ENCODE measurements at places on chromosomes 6 and 20.
A peak's percentile ranks its signal among the peaks of the same experiment; 100 is the strongest.

DNA sequence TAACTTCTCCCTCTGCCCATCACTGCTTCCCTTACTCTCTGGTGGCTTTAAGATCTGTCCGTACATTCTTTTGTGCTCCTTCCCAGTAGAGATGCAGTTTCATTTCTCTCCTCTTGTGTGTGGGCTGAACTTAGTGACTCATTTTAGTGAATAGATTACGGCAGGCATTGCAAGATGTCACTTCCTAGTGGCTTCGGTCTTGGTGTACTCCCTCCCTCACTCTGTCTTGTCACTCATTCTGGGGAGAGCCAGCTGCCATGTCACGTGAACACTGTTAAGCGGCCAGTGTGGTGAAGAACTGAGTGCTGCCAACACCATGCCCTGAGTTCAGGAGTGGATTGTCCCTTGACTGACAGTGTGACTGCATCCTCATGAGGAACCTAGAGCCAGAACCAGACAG is 115.9 kb downstream of the OTOR start:
- no peak for DNase-seq

- no peak for DNase-seq
Measured at GRCh38 chr20:50340541-50340940, 149.9 kb downstream of the CEBPB start.

- peak; percentile 73 for DNase-seq
Measured at GRCh38 chr6:168132531-168133167, 53.6 kb upstream of the FRMD1 start.

DNA sequence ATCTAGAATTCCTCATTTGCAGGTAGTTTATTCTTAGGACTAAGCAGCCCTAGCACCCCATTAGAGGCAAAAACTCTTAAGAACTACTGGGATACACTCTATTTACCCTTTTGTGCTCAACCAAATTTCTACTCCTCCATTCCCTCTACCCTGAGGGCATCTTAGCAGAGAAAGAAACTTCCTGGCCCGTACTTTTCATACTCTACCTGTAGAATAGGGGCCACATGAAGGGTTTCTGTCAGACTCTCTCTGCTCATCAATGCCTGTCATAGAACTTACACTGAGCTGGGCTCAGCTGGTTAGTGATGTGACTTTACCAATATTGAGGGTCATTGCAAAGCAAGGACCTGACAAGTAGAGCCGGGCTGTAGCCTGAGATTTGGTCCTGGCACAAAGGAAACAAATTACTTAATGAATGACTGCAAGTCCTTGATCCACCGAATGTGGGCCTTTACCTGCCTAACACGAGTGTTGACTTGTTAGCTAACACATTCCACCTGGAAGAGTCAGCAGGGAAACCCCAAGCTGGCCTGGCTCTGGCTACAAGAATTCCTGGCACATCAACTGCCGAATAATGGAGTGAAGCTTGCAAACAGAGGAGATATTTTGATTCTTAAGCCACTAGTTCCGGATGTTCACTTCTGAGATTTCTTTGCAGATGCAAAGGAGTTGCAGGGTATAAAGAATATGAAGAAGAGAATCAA is 280.5 kb upstream of the JAG1 start:
- no peak for DNase-seq

DNA sequence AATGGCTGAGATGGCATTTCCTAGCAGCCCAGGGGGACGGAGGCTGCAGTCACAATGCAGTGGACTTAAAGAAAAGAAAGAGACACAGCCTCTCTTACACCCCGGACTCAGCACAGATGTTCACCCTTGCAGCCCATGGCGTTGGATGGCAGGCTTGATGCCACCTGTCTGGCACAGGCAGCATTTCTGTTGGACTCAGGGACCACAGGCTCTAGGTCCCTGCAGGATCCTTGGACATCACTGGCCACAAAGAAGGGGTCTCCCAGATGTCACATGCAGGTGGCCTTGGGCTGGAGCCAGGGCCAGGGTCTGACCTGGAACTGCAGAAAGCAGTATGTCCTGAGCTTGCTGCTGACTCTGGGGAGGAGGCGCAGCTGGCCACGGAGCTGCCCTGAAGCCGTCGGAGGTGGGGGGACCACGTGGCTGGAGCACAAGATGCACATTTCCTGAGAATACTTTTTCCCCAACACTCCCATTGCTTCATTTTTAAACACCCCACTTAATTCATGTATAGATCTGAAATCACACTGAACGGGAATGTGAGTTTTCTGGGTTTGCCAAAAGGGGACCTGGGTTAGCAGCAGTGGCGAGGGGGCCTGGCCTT is 102.3 kb upstream of the SULF2 start:
- no peak for DNase-seq

DNA sequence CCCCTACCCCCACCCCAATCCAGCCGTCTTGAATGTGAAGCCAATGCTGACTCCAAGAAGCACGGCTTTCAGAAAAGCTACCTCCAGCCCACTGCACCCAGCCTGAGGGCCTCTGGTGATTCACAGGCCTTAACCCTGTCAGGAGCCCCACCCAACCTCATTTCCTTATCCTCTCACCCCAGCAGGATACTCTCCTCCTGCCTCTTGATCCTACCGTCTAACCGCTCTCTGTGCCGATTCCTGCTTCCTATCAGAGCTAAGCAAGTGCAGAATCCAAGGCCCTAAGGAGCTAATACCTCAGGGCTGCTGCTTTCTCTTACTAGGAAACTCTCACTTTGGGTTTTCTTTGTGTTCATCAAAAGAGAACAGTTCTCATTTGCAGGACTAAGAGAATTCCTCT is 47.2 kb downstream of the TRERF1 start:
- no peak for DNase-seq

DNA sequence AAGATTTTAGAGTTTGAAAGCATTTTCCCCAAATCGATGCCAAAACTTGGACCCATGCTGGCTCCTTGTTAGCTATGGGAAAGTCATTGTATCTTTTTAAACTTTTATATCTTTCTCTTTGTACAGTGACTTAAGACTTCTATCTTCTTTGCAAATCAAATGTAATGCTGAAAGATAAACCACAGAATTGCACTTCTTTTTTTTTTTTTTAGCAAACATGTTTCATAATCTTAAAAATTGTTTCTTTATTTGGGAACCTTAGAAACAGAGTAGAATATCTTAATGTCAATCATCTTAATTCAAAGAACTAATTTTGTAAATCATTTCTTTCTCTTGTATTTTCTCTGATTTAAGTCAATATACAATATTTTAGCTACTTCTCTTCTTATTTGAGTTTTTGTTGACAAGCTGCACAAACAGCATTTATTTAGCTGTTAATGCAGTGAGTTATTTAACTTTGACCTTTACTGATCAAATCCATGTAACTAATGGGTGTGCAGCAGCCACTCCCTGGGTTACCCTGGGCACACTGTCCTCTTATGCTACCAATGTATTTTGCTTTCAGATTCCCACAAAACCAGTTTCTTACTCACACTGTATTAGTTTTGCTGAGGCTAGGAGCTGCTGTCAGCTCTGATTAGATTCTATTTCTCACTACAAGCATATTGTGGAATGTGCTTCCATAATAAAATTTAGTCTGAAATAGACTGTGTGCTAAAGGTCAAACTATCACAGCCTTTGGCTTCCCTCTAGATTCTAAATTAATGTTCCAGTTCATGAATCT is 279.6 kb downstream of the ADGB start:
- DNase-seq: no peak

GRCh38 chr6:106181664-106182418 is 95.7 kb downstream of the PRDM1 start:
- DNase-seq: no peak

GRCh38 chr6:89287351-89288028 is 27.6 kb downstream of the GABRR2 start:
- no peak for DNase-seq

GRCh38 chr6:52403627-52404026 is 16.5 kb upstream of the EFHC1 start:
- DNase-seq: no peak

DNA sequence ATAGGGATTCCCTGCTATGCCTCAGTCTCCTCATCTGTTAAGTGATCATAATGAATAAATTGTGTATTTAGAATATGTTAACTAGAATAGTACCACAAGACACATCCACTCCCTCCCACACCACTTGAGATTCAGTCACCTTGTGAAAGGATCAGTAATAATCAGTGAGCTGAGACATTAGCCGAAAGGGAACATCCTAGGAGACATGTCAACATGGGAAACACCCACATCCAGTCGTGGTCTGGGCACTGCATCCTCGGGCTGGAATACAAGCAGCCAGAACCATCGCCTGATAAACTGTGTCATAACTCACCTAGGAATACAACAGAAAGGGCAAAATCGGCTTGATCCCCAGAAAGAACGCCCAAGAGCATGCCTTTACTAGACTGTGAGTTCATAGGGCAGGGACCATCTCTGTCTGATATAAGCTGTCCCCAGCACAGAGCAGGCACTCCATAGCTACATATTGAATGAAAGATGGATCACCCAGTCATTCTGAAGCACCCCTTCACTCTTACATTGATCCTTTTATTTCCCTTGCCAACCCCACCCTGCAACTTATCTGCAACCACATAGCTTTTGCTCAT is 23.9 kb downstream of the RIPOR2 start:
- no peak for DNase-seq

DNA sequence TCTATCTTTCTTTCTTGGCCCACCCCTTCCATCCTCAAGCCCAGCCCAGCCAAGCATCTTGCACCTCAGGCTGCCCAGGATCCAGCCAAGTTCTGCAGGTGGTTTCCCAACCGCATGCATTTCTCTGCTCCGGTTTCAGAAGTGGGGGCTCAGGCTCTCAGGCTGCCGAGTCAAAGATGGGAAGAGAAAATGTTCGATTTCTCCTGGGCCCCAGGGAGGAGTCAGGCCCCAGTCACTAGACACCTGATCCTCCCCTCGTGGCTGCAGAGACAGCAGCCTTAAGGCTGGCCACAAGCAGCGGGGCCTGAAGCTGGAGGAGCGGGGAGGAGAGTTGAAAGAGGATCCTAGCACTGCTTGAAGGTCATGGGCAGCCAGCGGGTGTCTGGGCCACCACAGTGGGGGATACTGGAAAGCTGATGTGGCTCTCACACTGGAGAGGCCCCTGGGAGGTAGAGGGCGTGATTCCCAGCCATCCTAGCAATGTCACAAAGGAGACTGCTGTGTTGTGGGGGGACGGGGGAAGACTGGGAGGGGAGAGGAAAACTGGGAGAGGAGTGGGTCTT is 42.2 kb upstream of the ZFAND3 start:
- DNase-seq: no peak

DNA sequence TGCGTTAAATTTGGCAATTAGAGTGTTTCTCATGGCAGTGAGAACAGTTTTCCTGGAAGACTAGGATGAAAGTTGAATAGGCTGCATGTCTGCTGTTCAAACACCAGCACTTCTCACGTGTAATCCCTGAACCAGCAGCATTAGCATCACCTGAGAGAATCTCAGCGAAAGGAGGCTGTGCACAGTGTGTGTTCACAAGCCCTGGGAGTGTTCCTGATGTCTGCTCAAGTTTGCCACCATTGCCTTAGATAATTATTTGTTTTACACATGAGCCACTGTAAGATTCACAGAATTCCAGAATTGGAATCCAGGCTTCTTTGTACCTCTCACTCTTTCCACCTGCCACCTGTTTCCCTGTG is 117.3 kb downstream of the JARID2 start:
- no peak for DNase-seq
